Activated T-cell treated with anti-CD3 and anti-CD28 coated beads, Interleukin-2, amount 50 U/mL, for 72 hours (primary cell): ENCODE measurements at places on chromosomes 1 and 21.
A peak's percentile ranks its signal among the peaks of the same experiment; 100 is the strongest.

DNA sequence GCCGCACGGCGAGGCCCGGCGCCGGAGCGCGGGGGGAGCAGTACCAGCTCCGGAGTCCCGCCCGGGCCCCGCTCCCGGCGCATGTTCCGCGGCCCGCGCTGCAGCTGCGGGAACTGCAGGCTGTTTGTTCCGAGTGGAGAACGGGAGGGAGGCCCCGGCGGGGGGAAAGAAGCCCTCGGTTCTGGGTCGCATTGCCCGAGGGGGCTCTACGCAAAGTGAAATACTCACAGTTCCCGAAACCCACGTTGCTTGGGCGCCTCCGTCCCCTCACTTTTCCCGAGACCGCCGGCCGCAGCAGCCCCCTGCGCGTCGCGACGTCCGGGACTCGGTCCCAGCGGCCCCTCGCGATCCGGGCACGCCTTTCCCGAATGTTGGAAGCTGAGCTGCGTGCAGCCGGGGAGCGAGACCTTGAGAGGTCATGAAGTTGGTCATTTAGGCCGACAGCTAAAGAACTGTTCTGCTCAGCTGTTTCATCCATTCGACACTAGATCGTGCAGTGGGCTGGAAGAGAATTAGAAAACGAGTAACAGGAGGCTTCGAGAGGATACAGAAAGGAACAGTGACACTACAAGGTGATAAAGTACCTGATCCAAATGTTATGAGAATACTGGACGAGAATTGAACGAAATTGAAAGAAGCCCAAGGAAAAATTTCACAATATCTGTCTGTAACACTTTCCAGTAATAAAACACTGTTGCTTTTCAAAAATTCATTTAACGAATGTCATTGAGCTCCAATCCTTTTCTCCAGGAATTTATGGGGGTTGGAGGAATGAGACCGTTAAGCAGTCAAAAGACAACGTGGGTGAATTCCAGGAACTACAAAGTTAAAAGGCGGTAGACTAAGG, 657 bp upstream of the LIN9 start:
- DNase-seq, result no peak

DNA sequence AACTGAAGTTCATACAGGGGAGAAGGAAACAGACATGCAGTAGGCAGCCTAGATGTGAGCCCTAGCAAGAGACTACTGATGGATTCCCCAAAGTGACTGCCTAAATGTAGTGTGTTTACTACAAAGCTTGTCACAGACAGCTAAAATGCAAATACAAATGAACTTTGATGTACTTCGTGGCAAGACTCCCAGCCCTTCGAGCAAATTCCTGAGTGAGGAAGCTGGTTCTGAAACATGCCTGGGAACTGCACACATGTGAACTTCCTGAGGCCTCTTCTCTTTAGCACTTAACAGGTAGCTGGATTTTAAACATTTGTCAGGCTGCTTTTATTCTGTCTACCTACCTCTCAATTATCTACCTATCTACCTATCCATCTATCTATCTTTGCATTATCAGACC, 6.7 kb upstream of the IRF2BP2 start:
- DNase-seq, result no peak

GRCh38 chr1:230503726-230504125, 77.6 kb upstream of the PGBD5 start:
- no peak for DNase-seq

GRCh38 chr1:228801068-228801467, 65.8 kb downstream of the RHOU start:
- no peak for DNase-seq

- DNase-seq, result peak; percentile 92
Measured at GRCh38 chr1:109643385-109644230, 12.3 kb upstream of the GSTM4 start.

DNA sequence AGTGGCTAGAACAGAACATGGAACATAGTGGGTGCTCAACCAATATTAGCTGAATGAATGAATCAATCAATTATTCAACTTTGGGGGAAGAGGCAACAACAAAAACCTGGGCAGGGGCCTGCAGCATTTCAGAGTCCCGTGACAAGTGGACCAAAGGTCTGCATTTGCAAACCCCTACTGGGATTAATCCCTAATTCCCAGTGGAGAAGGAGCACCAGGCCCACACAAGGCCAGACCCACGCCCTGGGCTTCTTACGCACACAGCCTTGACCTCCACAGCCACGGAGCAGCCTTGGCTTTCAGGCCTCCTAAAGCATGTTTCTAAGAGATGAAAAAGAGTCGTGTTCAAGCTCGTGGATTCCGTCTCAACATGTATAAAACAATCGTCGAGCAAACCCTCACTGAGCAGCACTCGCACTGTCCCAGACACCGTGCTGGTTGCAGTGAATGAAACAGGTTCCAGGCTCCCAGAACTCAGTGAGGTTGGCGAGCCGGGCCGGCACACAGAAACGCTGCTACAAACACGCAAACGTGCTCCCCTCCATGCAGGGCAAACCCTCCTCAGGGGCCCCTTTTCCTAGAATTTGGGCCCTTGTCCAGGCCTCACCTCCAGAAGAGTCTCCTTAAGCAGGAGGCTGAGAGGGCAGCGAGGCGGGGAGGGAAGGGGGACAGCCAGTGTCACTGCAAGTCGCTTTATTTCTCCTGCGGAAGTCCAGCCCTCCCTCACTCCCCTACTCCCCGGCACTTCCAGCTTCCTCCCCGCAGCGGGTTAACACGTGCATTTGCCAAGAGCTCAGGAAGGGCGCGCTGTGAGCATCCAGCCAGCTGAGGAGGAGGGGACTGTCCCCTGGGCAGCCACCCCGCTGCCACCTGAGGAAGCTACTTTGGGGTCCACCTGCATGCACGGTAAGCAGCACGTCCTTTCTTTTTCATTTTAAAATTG, 556.4 kb downstream of the KIF26B start:
- no peak for DNase-seq

DNA sequence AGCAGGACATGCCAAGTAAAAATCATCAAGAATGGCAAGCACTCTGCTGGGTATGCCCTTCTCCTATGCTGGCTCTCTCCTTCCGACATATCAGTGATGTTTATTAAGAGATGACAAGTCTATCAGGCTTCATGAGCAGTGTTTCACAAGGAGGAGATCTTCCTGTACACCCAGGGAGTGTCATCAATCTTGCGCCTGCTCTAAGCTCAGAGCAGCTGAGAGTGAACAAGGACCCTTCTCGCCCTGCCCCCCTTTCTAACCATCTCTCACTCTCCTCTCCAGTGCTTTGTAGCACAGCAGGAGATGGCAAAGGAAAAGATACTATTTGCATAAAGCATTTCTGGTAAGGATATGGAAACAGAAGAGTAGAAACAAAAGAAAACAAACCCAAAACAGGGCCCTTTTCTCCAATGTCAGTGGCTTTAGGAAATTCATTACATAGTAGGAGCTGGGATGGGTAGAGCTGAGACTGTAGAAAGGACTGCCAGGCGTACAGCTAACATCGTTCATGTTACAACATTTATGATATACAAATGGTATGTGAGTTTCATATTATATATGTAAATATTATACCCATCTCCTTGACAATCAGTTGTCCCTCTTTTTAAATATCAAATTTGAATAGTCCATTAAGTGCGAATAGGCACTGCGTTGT, 201.7 kb downstream of the NUF2 start:
- no peak for DNase-seq

GRCh38 chr1:83701355-83701754, 297.6 kb downstream of the TTLL7 start:
- no peak for DNase-seq

GRCh38 chr1:2934156-2934540, 87.1 kb upstream of the ACTRT2 start:
- DNase-seq, result no peak

GRCh38 chr1:174289644-174290310, 130.5 kb downstream of the RABGAP1L start:
- DNase-seq, result no peak

DNA sequence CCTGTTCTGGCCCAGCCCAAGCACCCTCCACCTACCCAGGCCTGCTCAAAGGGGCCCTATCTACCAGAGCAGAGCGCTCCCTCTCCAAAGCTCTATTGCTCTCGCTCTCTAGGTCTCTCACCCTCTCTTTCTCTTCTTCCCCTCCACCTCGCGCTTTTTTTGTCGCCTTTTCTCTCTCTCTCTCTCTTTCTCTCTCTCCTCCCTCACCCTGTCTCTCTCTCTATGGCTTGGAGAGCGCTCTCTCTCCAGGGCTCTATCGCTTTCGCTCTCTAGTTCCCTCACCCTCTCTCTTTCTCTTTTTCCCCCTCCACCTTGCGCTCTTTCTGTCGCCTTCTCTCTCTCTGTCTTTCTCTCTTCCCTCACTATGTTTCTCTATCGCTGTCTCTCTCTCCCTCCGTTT, 3.4 kb upstream of the ZNF678 start:
- no peak for DNase-seq

DNA sequence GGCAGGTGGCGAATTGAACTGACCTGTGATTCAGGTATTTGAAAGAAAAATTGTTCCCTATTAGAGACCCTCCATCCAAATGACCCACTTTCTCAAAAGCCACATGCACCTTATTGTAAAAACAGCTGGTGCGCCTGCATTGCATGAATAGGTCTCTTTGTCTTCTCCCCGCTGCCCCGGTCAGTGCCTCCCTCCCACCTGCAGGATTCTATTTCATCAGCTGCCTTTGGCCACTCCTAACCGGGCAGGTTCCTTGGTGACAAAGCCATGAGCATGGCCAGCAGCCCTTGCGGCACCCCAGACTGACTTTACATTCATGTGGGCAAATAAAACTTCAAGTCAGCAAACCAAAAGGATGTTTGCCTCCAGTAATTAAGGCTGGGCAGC, 6.4 kb downstream of the TMPRSS3 start:
- no peak for DNase-seq

GRCh38 chr1:58939666-58940370, 156.0 kb upstream of the JUN start:
- no peak for DNase-seq

DNA sequence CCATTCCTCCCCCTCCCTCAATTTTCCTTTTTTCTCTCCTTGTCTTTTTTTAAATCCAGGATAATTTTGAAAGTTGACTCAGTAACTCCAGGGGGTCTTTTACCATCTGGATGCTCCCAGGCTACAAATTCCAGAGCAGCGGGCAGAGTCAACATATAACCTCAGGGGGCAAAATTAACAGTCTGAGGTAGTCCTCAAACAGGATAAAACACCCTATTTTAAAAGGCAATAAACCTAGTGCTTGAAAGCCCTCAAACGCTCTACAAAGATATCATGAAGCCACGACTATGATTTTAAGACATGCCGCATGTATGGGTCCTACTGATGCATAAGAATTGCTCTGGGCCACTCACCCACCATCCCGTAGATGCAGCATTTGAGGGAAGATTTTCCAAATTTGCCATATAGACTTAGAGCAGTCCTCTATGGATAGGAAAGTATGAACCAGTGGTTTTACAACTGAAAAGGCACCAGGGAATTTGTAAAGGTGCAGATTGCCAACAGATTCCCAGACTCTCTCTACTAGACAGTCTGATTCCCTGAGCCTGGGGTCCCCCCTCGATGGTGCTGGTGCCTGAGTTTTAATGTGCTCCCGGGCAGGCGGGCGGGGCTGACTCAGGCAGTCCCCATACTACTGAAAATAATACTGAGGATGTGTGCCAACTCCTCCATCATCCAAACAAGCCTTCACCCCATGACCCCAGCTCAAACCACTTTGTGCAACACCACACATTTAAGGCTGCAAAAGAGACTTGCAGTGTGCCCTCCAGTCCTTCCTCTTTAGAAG, 37.2 kb downstream of the PTPN14 start:
- no peak for DNase-seq

DNA sequence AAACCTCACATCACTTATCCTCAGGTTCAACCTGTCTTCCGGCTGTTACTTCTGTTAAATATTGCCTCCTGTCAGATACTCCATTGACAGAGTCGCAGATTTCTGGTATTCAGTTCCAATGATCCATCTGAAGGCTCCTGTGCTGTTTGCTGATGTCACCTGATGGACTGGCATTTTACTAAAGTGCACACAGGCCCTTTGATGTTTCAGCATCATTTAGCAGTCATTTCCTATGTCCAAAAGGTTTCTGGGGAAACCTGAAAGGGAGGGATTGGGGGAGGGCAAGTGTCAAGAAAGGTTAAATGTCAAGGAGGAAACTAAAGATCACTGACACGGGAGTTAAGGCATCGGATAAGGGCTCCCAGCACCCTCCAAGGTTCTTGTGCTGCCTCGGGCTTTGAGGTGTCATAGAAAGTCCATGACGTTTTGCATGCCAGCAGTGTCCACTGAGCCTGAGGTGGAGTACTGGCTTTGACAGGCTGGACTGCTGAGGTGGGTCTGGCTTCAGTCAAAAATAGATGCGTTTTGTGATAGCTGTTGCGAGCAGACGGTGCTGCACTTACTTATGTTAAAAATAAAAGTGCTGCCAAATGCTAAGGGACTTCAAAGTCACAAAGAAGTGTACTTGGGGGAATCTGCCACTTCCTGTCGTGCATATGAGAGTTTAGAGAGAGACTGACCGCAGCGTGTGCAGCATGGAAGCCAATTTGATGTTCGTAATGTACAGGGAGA, 30.8 kb downstream of the XCL2 start:
- DNase-seq, result peak; percentile 32

DNA sequence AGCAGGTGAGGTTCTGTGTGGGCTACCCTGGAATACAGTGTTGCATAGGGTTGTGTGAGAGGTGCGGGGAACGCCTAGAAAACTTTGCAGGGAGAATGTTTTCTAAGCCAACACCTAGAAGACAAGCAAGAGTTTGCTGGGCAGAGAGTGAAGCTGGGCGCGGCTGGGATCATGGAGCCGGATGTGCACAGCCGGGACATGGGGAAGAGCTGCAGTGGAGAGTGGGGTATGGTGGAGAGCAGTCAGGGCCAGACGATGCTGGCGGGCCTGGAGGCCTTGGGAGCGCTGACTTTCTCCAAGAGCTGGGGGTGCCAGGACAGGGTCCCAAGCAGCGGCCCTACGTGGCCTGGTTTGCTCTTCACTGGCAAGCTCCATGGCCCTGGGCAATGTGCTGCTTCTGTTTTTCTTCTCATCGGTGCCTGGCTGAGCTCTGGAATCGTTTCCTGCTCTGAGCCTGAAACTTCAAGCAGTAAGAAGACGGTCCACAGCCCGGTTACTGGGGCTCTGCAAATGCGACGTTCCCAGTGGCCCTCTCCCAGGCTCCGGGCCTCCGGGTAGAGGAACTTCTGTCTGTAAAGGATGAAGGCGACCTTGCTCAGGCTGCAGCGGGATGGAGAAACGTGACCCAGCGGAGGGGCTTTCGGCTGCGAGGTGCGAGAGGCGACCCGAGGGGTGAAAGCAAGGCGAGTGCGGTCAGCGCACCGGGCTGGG, 51.9 kb upstream of the CD34 start:
- no peak for DNase-seq

GRCh38 chr21:28522014-28522799, 470.5 kb downstream of the LTN1 start:
- no peak for DNase-seq

- DNase-seq, result no peak
Measured at GRCh38 chr1:201224666-201225370, 34.2 kb downstream of the IGFN1 start.

GRCh38 chr1:51491166-51491981, 27.7 kb downstream of the EPS15 start:
- no peak for DNase-seq

DNA sequence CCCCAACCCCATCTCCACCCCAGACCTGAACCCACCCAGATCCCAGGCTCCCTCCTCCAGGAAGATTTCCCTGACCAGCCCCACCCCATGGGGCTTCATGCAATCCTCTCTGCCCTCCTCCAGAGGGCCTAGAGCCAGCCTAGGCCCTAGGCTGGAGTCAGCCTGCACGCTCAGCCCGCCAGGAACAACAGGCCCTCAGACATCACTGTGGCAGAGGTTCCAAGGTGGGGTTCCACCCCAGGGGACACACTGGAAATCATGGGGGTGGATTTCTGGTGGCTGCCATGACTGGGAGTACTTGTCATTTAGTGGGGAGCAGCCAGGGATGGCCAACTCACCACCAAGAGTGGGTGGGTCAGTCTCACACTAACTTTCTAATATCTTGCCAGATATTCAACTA, 122.0 kb downstream of the GLIS1 start:
- DNase-seq, result no peak

GRCh38 chr1:33377756-33378155, 53.1 kb downstream of the PHC2 start:
- DNase-seq, result no peak
